Stimulated activated naive CD8-positive, alpha-beta T cell treated with anti-CD3 and anti-CD28 coated beads, Interleukin-15, Interleukin-2, amounts not matched to agents 100 U/mL and 50 U/mL, for 24 hours (primary cell): ENCODE measurements at places on chromosomes 2 and 18.

- no peak for DNase-seq
These were observed 62.5 kb upstream of the LGALSL start for GRCh38 chr2:64391424-64391823.

DNA sequence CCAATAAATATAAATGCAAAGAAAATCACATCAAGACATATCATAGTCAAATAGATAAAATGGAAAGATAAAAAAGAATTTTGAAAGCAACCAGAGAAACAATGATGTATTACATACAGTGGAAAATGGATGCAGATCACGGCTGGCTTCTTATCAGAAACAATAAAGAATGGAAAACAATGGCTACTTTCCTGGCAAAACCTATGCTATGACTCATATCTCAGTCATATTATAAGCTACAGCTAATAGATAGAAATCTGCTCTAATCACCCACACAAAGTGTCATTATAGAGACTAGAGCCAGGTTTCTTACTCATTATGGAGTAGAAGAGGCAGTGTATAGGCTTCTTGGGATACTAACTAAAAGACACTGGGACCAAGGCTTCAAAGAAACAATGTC, 93.5 kb upstream of the TACR1 start:
- no peak for DNase-seq

DNA sequence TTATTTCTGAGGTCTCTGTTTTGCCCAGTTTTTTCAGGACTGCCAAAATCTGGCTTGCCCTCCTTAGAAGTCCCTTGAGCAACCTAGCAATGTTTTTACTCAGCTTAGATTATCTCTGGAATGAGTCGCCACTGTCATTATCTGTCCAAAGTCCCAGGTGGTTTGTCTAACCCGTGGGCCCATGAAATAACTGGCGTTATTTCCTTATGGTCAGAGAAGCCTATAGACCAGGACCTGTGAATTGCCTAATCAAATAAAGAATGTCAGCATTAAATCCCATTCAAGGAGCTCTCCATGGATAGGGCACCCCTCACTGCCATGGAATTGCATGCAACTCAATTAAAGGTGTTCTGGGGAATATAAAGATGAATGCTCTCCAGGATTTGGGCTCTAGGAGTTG, 373.9 kb downstream of the SETBP1 start:
- DNase-seq = no peak

- DNase-seq = no peak
These were observed 112.1 kb downstream of the UPP2 start for GRCh38 chr2:158213773-158214172.

- no peak for DNase-seq
These were observed 367.1 kb downstream of the HRH4 start for GRCh38 chr18:24827501-24827900.

GRCh38 chr2:98379311-98380202, 33.3 kb downstream of the CNGA3 start:
- DNase-seq = no peak

- no peak for DNase-seq
These were observed 61.7 kb upstream of the SPTBN1 start for GRCh38 chr2:54394392-54394791.
